ENCODE measurements at places on chromosomes 6 and 20.

DNA sequence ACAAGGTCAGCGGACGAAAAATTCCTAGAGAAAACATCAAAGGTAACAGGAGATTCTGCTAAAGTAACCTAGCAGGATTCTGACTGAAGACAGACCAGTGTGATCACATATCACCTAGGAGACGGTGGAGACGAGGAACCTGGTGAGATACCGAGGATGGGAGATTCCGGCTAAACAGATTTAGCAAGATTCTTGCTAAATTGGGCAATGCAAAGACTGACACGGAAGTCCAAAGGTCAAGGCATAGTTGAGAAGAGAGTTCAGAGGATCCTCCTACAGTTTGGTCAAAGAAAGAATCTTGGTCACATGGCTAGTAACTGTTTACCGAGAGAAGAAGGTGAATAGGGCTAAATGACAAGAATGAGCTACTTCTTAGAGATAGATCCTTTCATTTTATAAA, 61.1 kb downstream of the TMEM170B start:
- no peak for DNase-seq

- no peak for DNase-seq
These were observed 248.3 kb downstream of the ARID1B start for GRCh38 chr6:157025437-157025836.

DNA sequence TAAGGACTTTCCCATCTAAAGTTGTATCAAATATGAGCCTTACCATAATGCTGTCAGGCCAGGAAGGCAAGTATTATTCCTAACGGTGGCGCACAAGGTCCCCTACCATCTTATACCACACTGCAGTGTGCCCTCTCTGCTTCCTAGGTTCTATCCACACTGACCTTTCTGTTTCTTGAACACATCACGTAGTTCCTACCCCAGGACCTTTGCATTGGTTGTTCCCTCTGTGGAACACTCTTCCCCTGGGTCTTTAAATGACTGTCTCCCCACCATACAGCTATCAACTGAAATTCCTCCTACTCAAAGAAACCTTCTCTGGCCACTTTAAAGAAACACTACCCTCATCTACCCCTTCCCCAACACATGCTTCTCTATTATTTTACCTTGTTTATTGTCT, 104.5 kb upstream of the SPACA1 start:
- DNase-seq = no peak

GRCh38 chr6:11006061-11006460, 38.0 kb downstream of the ELOVL2 start:
- DNase-seq = no peak

DNA sequence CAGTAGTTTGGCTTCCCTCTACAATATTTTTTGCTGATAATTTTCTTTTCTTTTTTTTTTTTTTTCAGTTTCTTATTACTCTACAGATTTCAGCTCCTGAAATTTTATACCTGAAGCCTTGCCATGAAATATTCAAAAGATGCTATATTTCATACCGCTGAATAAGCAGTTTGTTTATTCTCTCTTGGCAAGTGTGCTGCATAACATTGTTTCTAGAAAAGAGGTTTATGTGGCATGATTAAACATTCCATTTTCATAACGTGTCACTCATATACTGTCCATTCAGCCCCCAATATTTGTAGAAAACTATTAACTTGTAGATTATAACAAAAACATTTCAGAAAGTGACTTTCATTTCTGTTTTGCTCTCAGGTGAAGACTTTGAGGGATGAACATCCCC, 174.4 kb upstream of the NOX3 start:
- no peak for DNase-seq

- no peak for DNase-seq
These were observed 1.9 kb downstream of the GRM4 start for GRCh38 chr6:34143884-34144580.

Data from natural killer cell (primary cell).